ENCODE measurements at places on chromosomes 1 and 21.

DNA sequence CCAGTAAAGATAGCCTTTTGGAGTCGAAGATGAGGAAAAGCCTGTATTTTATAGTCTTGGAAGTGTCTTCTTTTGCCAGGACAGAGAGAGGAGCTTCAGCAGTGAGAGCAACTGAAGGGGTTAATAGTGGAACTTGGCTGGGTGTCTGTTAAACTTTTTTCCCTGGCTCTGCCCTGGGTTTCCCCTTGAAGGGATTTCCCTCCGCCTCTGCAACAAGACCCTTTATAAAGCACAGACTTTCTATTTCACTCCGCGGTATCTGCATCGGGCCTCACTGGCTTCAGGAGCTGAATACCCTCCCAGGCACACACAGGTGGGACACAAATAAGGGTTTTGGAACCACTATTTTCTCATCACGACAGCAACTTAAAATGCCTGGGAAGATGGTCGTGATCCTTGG lies at the start of gene VCAM1:
TSS of gene VCAM1 (plus strand) at position 253 of the 400 bp plus-strand sequence. CDS start at position 372, 119 bp downstream.
- DNase-seq, result no peak

GRCh38 chr21:41601573-41602368 lies 93.8 kb upstream of the TMPRSS2 start:
- peak; percentile 26 for DNase-seq

GRCh38 chr1:84352298-84353106 lies 45.8 kb upstream of the DNASE2B start:
- DNase-seq, result no peak

GRCh38 chr1:150149271-150150132 lies at the start of gene PLEKHO1:
Gene PLEKHO1 (plus strand): TSS chr1:150149916. CDS start chr1:150150258, 342 bp downstream.
- DNase-seq, result peak; percentile 80

DNA sequence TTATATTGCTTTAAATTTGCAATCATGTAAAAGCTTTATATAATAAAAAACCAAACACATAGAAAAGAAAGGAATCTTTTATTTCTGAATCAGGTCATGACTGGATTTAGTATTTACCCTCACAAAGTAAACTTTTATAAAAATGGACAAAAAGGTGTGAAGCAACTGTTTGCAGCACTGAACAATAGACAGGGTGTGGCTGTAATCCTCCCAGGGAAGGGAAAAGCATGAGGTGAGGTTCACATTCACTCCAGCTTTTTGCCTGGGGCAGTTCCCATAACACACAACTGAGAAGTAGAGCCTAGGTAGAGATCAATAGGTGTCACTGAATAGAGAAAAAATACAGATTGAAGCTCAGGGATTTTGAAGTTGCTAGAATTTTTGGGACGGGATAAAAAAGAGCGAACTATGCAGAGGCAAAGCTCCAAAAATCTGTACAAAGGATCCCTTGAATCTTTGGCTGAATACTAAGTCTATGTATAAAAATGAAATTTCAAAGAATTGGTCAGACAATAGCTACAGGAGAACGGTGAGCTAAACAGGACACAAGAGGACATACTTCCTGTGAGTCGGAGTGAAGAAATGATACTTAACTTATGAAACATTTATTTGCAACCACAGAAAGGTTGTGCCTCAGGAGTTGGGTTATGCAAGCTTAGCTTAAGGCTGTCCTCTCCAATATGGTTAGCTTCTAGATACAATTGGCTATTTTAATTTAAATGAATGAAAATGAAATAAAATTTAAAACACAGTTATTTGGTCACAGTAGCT lies 162.0 kb upstream of the ZP4 start:
- DNase-seq, result no peak

DNA sequence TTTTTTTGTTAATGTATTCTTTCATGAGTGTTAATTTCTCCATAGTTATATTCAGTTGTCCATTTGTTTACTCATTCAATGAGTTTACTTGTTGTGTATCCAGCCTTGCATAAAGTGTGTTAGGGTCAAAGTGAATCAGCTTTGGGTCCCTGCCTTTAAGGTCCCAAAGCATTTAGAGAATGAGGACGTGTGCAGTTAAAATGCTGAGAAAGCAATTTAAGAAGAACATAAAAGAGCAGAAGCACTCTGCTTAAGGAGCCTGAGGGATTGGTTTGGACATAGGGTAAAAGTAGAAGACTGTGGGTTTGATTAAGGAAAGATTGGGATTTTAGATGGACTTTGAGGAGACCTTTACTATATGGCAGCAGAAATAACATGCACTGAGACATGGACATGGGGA lies 3.5 kb downstream of the OR14I1 start:
- no peak for DNase-seq

DNA sequence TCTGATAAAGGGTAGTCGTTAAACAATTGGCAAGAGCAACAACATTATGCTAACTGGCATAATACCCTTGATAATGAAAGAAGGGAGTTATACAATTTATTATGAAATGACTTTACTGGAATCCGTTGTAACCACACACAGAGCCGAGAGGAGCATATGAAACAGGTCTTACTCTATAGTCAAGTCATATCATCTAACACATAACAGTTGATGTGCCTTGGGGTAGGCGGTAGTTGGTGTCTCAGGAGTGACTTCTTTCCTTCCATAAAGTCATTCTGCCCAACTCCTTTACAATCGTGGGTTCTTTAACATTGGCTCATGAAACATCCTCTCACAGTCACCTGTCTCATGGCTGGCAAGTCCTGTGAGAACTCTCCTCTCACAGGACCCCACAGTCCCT lies 225.2 kb downstream of the LTN1 start:
- DNase-seq, result no peak

DNA sequence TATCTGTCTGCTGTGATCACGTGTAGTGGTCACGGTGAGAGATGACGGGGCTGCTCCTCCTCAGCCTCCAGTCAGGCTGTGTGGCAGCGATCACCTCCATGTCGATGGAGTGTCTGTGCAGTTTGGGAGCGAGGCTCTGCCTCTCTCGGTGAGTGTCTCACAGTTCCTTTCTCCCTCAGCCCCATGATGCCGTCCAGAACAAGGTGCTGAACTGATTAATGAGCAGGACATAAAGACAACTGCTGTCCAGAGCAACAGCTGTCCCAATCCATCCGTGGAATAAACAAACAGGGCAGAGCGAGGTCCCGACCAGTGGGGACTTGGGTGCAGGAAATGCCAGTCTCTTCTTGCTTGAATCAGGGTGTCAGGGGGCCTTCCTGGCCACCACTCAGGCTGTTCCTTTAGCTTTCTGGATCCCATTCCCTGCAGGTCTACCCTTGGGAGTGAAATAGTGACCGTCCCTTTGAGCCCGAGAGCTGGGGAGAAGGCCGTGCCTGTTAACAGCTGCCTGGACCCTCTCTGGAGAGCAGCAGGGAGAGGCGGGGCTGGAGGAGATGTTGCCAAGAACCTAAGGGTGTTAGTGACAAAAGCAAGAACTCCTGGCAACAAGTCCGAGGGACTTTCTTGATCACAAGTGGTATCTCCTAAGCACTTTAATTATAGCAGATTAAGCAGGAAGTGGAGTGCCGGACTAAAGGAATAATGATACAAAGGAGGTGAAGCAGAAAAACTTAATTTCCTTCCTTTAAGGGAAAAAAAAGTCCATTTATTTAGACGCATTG lies 443.9 kb downstream of the KIF26B start:
- no peak for DNase-seq

- no peak for DNase-seq
These were observed 87.7 kb upstream of the EDN2 start for GRCh38 chr1:41572224-41572623.

DNA sequence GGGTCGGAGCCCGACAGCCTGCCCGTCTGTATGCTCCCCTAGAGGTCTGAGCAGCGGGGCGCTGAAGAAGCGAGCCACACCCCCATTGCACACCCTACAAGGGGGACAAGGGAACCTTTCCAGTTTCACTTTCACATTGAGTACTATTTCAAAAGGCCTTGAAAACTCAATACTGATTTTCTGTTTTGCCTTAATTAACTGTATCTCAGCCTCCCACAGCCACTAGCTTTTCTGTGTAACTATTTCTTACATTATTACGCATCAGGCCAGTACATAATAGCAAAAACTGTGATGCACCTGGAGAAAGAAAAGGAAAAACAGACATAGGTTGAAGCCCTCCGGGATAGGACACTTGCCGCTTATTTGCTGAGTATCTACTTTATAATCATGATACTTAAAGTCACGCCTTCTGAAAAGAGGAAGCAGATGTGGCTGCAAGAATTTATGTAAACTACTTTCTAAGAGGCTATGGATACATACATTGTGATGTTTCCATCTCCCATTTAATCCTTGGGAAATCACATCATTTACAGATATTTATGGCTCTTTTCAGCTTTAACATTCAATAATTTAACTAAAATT lies 1719.5 kb downstream of the MRPL39 start:
- DNase-seq, result no peak

GRCh38 chr1:221712776-221713431 lies 29.0 kb downstream of the DUSP10 start:
- no peak for DNase-seq

DNA sequence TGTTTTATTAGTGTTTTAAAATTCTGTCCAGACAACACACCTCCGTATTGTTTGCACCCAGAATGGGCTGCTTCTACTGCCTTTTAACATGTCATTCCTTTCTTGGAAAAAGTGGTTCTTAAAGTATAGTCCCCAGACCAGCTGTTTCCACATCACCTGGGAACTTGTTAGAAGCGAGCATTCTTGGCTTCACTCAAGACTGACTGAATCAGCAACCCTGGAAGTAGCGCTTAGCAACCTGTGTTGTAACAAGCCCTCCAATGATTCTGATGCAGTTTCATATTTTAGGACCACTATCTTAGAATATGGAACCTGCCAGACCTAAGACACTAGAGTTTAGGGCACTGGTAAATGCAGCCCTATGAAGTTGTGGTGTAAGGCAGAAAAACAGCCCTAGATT lies 6.0 kb upstream of the PPIE start:
- DNase-seq, result no peak

DNA sequence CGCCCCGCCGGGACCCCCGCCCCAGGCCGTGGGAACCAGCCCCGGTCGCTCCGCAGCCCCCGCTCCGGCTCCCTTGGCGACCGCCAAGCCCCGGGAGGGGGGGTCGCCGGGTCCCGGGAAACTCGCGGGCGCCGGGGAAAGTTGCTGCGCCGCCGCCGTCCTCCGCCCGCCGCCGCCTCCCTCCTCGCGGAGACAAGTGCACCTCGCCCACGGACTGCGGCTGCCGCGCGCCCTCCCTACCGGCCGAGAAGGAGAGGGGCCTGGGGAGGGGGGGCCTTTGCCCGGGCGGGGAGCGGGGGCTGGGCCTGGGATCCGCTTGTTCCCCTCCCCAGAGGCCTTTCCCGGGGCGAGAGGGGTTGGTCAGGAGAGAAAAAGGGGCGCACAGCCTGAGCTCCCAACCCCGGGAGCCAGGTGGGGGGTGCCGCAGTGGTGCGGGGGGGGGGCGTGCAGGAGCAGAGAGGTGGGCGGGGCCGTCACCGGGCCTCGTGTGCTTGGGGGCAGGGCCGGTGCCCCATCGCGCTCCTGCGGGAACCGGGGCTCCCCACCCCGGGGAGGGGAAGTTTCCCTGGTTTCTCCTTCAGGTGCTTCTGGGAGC lies 592 bp downstream of the AGRN start:
- no peak for DNase-seq

- peak; percentile 60 for DNase-seq
These were observed 38.3 kb downstream of the LRRN2 start for GRCh38 chr1:204647114-204647804.

DNA sequence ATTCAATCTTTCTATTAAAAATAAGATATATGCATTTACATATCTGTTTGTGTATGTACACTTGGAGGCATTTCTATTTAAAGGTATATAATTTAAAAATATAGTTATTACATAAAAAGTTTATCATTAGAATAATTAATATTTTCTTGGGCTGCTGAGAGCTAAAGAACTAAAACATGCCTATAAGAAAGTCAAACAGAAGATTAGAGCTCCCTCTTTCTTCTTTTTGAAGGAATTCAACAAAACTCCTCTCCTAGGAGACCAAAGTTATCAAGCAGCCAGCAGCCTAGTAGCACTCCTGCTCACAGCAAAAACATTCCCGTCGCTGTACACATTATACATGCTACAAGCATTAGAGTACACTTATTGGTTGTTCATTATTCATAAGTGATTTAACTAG lies 216.4 kb downstream of the VAV3 start:
- peak; percentile 13 for DNase-seq

DNA sequence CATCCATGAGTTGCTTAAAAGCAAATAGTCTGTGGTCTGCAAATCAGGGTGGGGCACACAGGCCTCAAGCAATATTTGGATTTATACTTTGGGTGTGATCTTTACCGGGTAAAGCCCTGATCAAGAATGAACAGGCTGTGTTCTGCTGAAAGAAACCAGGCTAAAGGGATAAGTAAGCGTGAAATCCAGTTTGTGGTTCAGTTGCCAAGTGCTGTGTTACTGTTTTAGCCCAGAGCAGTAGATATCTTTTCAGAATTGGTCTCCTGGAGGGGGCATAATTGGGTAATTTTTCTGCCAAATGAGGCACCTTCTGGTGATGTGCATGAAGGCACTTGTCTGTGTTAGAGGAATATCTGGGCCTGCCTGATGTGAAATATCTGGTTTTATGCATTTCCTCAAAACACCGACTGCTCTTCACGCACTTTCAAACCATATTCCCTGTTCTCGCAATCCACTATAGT lies 21.4 kb downstream of the AIM2 start:
- no peak for DNase-seq

GRCh38 chr1:41884256-41885230 lies 34.2 kb downstream of the HIVEP3 start:
- DNase-seq, result no peak

Measured in fibroblast of gingiva (primary cell).